ENCODE measurements at places on chromosomes 7 and 10.

GRCh38 chr10:31304291-31304970, 14.6 kb upstream of the ZEB1 start:
- no peak for DNase-seq

DNA sequence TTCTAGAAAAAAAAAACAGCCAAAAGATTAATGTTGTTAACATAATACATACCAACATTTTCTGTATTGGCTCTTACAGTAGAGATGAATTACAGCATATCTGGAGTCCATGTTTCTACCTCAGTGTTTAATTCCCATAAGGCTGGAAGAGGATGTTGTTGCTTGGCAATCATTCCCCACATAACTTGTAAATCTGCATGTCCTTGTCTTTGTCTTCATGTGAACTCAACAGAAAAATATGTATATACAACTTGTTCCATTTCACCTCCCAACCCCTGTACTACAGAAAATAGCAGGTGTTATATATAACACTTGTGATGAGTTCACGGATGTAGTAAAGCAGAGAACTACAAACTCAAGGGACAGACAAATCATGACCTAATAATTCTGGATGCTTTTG, 160.9 kb upstream of the SEMA3C start:
- DNase-seq, result no peak

GRCh38 chr10:17025444-17026295, 103.9 kb downstream of the CUBN start:
- peak; percentile 24 for DNase-seq

- no peak for DNase-seq
Observed at GRCh38 chr7:27936047-27936767, 196.2 kb downstream of the TAX1BP1 start.

DNA sequence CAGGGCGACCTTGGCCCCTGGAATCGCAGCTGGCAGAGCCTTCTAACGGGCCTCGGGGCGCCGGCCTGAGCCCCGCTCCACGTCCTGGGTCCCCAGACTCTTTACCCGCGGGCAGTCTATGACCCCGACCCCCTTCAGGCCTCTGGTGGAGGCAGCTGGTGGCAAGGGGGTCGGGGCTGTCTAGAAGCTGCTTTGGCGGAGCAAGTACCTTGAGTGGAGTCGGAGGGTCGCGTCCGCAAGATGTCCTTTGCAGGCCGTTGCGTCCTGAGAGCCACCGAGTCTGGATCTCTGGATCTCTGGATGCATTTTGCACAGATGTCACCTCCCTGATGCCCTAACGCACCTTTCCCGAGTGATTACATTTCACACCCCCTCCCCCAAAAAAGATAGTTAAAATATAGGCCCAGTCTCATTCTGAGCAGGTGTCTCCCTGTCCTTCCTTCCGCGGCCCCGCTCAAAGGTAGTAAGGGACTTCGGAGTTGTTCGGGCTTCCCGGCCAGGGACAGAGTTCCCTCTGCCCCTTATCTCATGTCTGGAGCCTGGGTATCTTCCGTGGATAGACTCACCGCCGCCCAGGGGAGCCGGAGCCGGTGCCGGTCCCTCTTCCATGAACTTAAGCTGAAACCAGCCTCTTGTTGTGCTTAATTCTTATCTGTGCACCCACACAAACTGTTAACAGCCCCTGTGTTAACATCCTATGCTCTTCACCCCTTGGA, 457 bp downstream of the ACADSB start:
- DNase-seq, result peak; percentile 11

All from mucosa of gallbladder (tissue), 1 donor.